ENCODE measurements at places on chromosomes 12 and 14.
A peak's percentile ranks its signal among the peaks of the same experiment; 100 is the strongest.

- DNase-seq, result no peak
Measured at GRCh38 chr12:121765573-121765972, 27.9 kb downstream of the RHOF start.

DNA sequence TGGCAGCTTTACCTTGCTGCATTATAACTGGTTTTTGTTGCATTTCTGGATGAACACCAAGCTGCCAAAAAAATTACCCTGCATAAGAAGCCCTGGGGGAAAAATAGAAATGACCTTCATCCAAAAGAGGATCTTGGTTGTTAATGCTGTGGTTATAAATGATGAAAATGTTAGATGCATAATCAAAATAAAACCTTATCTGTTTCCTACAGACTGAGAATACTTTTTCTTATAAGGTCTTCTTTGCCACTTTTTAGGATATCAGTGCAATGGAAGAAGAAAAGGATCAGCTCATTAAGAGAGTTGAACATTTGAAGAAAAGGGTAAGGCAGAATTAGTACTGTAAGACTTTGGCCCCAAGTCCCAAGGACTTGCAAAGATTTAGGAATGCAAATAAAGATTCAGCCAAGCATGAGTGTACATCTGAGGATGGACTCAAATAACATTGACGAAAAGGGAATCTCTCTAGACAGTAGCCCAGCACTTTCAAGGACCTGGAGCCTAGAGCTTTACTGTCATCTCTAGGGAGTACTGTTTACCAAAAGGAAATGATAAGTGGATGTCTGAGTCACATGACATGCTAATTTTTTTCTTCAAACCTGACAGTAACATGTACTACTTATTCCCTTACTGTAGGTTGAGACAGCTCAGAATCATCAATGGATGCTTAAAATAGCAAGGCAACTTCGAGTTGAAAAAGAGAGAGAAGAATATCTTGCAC is 10.7 kb downstream of the IFT81 start:
- DNase-seq, result no peak

GRCh38 chr12:70989232-70989631 is 68.7 kb upstream of the PTPRR start:
- no peak for DNase-seq

DNA sequence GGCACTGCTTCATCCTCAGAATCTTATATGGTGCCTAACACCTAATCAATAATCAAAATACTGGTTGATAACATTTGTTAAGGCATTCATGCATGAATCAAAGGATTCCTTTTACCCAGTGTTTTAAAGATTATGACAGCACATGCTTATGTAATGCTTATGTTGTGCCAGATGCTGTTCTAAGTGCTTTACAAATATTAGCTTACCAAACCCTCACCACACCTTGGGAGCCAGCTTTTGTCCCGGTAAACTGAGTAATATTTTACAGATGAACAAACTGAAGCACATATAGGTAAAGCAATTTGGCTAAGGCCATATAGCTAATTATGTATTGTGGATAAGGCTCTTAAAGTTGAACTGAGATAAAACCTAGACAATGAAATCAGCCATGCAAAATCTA is 209.2 kb downstream of the ALX1 start:
- peak; percentile 75 for DNase-seq

GRCh38 chr12:14993117-14993516 is 20.3 kb downstream of the PDE6H start:
- no peak for DNase-seq

DNA sequence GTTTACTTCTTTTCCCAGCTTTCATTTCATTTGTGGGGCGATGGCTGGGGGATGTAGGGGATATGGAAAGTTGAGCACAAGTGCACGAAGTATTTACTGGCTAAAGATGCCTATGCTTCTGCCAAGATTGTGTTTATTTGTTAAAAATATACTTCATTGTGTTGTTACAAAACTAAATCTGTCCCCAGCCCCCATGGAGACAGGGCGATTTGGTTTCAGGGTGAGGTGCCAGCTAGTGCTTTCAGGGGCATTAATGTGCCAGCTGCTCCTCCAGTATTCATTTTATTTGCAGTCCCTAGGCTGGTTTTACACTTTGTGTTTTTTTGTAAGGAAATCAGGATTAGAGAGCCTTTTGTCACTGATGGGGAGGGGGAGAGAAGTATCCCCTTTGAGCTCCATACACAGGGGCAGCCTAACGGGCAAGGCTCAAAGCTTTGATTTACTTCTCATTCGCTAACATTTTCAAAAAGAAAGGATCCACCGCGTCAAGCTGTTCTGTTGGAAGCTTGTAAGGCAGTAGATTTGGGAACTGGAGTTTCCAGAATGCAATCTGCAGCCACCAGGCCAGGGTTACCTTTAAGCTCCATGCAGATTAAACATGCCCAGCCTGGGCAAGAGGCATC is 198.7 kb upstream of the PLEKHG7 start:
- no peak for DNase-seq

- no peak for DNase-seq
Measured at GRCh38 chr14:103710771-103711377, 4.4 kb downstream of the XRCC3 start.

DNA sequence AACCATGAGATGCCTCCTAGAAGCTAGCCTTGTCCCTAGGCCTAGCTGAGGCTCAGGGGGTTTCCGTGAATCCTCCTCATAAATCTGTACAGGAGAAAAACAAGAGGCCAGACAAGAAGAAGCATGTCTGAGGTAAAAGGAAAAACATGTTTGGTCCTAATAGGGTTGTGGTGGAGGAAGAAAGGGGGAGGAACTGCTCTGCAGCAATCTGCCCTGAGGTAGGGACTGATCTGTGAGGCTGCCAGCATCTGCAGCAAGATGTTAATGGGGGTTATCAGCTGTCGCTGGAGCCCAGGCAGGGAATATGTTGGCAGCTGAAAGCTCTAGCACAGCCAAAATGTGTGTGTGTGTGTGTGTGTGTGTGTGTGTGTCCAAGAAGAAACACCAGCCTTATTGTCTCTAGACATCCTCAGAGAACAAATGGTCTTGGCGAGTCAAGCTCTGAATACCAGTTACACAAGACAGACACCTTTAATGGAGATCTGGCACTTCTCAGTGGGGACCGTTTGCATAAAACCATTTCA is 218.5 kb downstream of the NUAK1 start:
- no peak for DNase-seq

DNA sequence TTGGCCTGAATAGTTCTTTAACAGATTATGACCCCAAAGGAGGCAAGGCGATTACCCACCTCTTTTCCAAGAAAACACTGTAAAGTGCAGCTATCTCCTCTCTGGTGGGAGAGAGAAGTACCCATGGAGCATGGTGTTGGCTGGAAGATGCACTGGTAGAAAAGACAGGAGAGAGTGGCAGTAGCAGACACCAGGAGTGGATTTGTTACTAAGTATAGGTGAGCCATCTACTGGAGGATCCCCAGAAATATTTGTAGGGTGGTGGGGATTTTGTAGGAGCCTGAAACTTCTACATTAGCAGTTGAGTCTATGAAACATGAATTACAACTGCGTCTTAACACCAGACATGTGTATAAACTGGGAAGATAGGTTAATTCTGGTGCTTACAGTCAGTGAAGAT is 148.0 kb downstream of the SLC38A4 start:
- peak; percentile 2 for DNase-seq

GRCh38 chr14:75946785-75947184 is 35.0 kb downstream of the TGFB3 start:
- DNase-seq, result no peak

GRCh38 chr12:57865084-57865751 is 18.7 kb upstream of the CTDSP2 start:
- no peak for DNase-seq

GRCh38 chr14:89198544-89199329 is 218.3 kb downstream of the FOXN3 start:
- no peak for DNase-seq

DNA sequence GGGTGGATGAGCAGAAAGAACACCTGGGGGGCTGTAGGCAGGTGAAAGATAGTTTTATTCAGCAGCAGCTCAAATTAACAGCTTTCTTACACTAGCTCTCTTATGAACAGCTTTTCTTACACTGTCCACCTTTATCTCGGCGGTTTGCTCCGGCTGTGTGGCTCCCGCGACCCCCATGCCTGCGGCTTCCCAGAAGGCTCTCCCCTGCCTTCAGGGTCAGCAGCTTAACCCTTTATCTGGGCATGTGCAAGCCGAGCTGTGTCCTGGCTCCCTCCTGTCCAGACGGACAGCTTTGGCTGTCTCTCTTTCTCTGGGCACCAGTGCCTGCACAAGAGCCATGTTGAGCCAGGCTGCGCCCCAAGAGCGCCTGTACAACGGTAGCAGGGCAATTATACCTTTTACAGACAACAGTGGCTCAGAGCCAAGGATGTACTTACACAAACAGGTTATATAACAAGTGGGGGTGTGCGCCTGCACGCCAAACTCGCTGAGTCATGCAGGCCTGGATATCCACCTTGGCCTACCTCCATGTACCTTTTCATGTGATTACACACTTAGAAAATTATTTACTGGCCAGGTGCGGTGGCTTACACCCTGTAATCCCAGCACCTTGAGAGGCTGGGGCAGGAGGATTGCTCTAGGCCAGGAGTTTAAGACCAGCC is 28.5 kb upstream of the KLHL42 start:
- peak; percentile 16 for DNase-seq

DNA sequence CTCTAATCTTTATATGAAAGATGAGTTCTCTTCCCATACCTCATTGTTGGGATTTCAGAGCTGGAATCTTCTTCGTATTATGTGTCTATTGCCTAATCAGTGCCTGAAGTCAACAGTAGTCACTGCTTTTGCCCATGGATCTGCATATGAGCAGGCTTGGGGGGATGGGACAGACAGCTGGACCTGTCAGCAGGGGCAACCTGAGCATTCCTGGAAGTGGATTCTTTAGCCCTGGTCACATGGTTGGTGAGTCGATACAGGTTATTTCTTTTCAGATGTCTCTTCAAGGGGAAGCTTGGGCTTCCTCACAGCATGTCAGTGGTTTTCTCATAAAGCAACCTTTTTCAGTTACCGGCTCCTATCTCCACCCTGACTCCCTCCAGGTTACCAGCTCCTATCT is 97.3 kb upstream of the RBM19 start:
- no peak for DNase-seq

DNA sequence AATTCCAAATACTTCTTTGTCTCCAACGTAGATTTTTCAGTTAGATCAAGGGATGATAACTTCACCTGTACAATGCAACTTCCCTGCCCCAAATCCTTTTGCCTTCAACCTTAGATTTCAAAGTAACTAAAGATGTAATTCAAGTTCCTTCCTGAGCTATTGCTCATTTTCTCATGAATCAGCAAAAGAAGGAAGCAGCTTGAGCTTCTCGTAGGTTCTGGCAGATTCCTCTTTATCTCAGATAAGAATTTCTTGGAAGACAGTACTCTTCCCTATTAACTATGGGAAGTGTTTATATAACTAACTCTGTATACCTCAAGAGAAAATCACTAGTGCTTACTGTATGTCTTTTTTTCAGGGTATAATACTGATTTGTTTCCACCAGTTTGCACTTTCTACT is 203.8 kb downstream of the RASSF9 start:
- DNase-seq, result no peak

DNA sequence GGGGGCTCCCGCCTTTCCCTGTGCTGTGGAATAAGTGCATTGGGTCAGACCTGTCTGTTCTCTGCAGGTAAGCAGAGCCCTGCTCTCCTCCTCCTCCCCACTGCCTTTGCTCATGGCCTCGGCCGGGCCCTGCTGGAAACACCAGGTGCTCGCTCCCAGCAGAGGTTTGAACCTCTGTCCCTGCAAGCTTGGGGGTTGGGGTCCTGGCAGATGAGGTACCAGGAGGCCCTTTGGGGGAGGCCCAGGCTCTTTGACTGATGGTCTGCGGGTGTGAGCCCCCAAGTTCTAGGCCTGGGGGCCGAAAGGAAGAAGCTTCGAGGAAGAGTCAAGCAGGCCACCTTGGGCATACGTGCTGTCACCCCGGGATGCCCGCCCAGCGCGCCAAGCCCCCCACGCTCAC is 22.1 kb upstream of the CEP170B start:
- no peak for DNase-seq

DNA sequence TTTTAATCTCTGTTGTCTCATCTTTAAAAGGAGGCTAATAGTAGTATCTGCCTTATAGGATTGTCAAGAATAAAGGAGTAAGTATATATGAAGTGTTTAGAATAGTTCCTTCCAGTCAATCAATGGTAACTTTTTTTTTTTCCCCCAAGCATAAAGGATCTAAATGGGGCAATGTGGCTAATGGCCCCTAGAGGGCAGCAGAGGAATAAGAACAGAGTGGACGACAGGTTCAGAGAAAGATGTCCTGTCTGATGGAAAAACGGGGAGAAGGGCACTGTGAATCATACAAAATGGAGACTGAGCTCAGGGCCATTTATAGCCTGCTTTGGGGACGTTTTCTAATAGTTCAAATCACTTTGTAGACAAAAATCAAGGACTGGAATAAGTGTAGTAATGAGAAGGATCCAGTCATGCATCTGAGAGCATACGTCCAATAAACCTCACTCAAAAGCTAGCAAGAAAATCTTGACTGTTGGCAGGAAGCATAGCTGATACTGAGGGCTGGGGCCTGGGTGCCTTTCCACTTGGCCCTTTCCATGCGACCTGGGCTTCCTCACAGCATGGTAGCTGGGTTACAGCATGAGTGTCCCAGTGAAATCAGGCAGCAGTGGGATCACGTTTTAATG is 51.3 kb downstream of the IFNG-AS1 start:
- peak; percentile 79 for DNase-seq

GRCh38 chr12:100447381-100447780 is 26.3 kb upstream of the NR1H4 start:
- DNase-seq, result no peak

- no peak for DNase-seq
Measured at GRCh38 chr14:38158468-38158867, 49.2 kb upstream of the SSTR1 start.

DNA sequence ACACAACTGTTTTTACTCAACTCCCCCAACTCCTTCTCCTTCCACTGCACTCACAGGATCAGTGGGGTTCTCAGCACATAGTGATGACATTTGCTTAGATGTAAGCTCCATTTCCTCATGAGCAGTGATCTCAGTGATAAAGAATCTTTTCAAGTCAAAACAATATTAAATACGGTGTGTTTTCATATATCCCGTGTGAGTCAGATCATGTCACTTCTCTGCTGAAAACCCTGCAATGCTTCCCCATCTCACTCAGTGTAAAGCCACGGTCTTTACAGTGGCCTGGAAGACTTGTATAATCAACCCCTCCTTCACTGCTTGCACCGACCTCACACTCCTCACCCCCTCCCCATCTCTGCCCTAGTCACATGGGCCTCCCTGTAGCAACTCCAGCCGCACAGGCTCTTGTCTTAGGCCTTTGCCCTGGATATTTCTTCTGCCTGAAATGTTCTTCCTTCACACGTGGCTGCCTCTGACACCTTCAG is 149.7 kb upstream of the ARHGAP5 start:
- no peak for DNase-seq

DNA sequence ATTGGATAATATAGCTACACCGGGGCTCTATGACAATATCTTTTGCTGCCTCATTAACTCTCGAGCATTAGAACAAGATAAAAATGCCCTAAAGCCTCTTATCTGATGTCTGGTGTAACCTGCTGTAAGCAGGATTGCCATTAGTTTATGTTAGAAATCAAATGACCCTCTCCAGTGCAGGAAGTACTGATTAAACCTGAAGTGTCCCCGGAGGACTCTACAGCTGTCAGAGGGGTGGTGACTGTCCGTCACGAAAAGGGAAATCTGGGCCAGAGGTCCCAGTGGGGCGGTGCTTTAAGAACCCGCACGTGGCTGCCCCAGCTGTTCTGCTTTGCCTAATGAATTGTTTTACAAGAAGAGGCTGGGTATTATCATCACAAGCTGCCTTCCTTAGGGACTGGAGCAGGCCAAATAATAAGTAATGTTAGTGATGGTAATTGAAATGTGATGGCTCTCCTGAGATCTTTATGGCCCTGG is 55.7 kb downstream of the LIN52 start:
- peak; percentile 90 for DNase-seq
